ENCODE measurements at places on chromosomes 11 and 22.

GRCh38 chr11:109236188-109236587 lies 185.8 kb upstream of the C11orf87 start:
- H3K4me1 ChIP-seq: no peaks in the 10 kb centered on the region
- no peak for DNase-seq
- H3K36me3 ChIP-seq: no peaks in the 10 kb centered on the region
- H3K4me3 ChIP-seq: no peak overlapping the region
- no peaks in the 10 kb centered on the region for H3K27me3 ChIP-seq
- H3K27ac ChIP-seq: no peak overlapping the region

DNA sequence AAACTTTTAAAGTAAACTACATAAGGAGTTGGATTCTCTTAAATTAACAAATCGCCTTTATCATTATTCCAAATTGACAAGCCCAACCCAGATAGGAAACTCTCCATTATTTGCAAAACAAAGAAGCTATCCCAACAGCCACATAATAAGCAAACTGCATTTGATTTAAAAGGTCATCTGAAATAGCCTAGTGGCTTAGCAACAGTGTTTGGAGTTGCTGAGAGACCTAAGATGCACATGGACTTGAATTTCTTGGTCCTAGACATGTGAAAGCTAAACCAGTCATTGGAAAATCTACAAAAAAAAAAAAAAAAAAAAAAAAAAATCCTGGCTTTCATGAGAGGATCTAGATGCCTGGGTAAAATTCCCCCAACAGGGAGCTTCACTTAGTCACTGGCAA lies 69.5 kb downstream of the PRCP start:
- H3K4me3 ChIP-seq: no peak overlapping the region
- H3K27me3 ChIP-seq: no peaks in the 10 kb centered on the region
- H3K4me1 ChIP-seq: no peaks in the 10 kb centered on the region
- DNase-seq: no peak

GRCh38 chr11:945986-946385 lies 20.3 kb downstream of the AP2A2 start:
- no peak for DNase-seq
- peaks cover 27% of the 10 kb centered on the region for H3K36me3 ChIP-seq
- H3K27ac ChIP-seq: no peak overlapping the region
- H3K4me3 ChIP-seq: no peak overlapping the region

DNA sequence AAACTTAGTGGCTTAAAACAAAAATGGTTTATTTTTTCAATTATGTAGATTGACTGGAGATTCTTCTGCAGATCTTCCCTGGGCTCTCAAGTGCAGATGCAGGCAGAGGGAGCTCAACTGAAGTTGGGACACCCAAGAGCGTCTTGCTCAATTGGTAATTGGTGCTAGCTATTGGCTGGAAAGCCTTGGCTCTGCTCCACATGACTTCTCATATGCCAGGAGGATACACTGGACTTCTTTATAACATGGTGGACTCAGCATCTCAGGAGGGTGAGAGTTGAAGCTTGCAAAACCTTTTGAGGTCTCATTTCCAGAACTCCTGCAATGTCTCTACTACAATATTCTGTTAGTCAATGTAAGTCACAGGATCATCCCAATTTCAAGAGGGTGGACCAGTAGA lies 42.2 kb upstream of the PRSS23 start:
- H3K36me3 ChIP-seq: no peaks in the 10 kb centered on the region
- H3K4me1 ChIP-seq: peaks cover 9% of the 10 kb centered on the region
- no peak overlapping the region for H3K27ac ChIP-seq
- no peak for DNase-seq
- no peak overlapping the region for H3K4me3 ChIP-seq

GRCh38 chr22:41697126-41697775 lies 2.1 kb upstream of the MEI1 start:
- DNase-seq: peak; percentile 88
- peaks cover 12% of the 10 kb centered on the region for H3K36me3 ChIP-seq
- H3K4me1 ChIP-seq: peaks cover 18% of the 10 kb centered on the region
- no peaks in the 10 kb centered on the region for H3K27me3 ChIP-seq
- no peak overlapping the region for H3K27ac ChIP-seq

All from common myeloid progenitor, CD34-positive (primary cell).